NCI-H226 (cell line): ENCODE measurements at places on chromosomes 6 and 20.
A peak's percentile ranks its signal among the peaks of the same experiment; 100 is the strongest.

DNA sequence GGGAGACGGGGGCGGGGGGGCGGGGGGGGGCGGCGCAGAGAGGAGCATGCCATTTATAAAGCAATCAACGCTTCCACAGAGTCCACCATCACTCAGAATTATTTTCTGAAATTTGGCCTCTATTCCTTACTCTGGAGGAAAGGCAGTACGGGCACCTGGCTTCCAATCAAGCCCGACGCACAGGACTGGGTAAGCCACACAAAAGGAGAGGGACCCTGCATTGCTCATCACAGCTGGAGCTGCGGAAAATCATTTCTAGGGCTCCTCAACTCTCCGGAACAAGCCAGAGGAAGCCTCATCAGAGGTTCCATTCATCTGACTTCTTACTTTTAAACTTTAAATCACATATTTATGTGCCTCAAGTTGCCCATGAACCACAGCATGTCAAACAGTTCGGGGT, 55.9 kb downstream of the TTI1 start:
- DNase-seq: no peak

DNA sequence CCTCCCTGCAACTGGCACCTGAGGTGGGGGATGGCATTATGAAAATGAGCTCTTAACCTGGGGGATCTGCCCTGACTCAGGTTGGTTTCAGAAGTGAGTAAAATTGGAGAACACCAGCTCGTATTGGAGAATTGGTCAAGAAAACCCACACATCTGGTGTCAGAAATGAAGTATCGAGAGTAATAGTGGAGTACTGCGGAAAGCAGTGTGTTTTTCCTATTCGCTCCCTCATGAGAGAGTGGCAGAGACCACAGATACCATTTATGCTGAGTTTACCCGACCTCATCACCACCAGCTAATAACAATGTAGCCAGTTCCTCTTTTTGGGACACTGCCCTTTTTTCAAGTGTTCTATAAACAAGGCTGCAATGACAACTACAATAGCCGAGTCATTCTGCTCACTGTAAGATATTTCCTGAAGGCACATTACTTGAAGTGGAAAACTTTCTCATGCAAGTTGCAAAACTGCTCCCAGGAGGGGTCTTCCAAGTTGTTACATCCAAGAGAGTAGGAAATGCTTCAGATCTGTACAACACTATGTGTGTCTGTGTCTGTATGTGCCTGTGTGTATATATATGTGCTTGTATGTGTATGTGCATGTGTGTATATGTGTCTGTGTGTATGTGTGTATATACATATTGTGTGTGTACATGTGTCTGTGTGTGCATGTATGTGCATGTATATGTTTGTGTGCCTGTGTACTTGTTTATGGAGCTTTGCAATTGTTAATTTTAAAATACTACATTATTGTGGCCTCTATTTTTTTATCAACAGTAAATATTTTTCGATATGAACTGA, 106.0 kb upstream of the CST7 start:
- DNase-seq: no peak

GRCh38 chr20:17664025-17664633, 17.9 kb downstream of the RRBP1 start:
- no peak for DNase-seq

DNA sequence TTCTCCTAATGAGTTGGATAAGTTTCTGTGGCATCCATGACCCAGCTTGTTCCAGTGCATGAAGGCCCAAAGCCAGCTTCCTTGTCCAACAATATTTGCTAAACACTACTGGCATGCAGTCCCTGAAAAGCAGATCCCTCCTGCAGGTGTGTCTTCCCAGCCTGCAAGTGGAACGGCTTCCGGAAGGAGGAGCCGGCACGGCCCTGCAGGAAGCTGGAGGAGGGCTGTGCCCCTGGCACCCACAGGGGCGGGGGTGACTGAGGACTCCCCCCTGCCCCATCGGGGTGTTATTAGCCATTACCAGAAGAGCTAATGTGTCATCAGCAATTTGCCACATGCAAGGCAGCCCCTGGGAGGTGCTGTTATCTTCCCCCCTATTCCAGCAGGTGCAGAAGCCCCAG, 27.4 kb downstream of the NPEPL1 start:
- DNase-seq: no peak

GRCh38 chr6:12504325-12504966, 212.1 kb upstream of the PHACTR1 start:
- DNase-seq: no peak

DNA sequence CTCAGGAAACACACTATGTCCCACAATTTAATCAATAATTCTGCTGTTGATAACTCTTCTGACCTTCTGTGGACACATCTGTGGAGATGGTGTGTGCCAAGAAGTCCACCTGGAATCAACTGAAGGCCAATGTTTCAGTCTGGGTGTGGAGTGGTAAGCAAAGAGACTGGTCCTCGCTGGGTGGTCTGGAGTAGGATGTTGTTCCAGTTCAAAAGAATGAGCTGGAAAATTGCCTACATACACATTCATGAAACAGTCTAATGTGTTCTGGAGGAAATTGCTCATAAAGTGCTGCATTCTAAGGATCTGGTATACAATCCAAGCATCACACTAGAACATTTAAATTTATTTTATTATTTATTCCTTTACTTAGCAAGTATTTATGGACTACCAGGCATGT, 33.9 kb upstream of the TBX18 start:
- no peak for DNase-seq

DNA sequence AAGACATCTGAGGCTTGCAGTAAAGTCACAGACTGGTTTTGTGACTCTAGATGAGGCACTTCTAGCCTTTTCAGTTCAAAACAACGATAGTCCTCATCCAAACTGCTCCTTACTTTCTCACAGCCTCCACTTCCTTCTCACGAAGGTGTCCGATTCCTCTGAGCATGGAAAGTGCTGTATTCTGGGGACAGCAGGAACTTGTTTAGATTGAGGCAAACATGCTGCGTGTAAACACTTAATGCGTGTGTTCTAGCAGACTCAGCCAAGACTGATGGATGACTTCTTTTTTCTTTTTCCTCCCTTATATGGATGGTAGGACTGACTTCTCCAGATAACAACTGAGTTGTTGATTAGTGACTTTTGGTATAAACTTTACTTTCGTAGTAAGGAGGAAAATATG, 80.2 kb upstream of the PRDM1 start:
- no peak for DNase-seq

- no peak for DNase-seq
These were observed 62.0 kb downstream of the GFOD1 start for GRCh38 chr6:13425270-13425873.

GRCh38 chr6:106823058-106823457, 151.5 kb downstream of the CD24 start:
- no peak for DNase-seq

- DNase-seq: no peak
These were observed 5.8 kb upstream of the SLC52A3 start for GRCh38 chr20:774016-774659.

DNA sequence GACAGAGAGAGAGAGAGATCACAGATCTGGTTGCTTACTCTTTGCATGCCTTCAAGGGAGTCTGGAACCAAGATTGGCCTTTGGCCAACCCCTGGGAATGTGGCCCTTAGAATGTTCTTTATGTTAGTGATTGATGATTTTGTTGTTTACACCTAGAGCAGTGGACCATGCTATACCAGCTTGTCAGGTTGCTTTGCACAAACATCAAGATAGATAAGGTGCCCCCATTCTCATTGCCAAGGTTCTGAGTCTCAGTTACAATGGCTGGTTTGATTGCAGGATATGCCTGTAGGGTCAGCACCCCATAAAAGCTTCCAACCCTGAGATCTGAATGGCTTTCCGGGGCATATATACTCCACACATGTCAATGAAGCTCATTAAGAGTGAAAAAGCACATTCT, 53.5 kb upstream of the SLC2A12 start:
- no peak for DNase-seq

DNA sequence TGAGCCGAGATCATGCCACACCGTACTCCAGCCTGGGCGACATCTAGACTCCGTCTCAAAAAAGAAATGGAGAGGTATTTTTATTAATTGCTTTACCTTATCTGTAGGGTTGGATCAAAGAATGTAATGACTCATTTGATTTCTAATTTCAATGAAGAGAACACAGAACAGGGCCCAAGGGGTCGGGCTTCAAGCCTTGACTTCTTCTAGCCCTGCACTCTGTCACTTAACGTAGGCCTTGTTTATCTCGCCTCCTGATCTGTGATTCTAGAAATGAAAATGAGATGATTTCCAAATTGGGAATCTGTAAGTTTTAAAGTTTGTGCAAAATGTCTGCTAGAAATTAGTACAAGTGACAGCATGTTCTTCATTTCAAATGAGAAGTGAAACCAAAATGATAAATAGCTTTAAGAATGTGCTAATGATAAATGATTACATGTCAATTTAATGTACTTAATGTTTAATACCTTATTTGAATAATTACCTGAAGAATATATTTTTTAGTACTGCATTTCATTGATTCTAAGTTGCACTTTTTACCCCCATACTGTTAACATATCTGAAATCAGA, 180.5 kb downstream of the SLC16A10 start:
- DNase-seq: no peak

DNA sequence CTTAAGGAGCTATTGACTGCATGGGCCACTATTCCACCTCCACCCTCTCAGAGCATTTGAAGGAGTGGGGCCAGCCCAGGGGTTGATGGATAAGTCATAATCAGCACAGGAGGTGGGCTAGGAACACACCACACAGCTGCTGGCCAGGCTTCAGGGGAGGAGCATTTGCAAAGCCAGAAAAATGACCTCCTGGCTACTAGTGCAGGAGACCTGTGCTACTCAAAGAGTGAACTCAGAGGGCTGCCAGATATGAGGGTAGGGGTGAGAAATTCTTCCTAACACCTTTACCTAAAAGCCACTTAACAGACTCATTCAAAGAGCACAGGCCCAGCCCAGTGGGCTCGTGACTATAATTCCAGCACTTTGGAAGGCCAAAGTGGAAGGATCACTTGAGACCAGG, 210.8 kb downstream of the TBXT start:
- no peak for DNase-seq

DNA sequence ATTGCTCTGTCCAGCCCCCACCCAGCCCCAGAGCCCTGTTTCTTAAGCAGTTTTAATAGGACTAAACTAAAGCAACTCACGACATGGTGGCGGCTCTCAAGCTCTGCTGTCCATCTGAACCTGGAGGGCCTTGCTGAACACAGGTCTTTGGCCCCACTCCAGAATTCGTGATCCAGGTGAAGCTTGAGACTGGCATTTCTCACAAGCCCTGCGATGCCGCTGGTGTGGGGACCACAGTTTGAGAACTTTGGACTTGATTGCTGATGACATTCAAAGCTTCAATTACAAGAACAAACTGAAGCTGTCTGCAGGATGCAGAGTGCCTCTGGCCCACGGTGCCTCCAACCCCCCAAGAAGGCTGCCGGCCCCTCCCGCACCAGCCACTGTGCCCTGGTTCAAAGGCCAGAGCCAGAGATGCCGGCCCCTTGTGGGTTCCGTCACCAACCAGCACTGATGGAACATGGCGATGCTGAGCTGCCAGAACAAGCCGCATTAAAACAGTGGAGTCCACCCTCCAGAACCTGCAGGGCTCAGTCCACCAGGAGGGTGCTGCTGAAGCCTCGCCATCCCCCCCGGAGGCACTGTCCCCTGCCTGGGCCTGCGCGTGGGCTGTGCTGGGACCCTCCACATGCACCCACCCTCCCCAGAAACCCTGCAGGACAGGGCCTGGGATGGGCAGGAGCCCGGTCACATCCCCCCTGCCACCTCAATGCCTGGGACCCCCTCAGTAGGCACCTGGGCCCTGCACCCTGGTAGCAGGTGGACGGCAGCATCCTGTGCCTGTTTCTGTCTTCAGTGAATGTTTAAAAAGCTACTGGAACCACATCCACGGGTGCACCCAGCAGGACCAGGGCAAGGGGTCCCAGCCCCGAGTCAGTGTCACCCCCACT, 101.1 kb downstream of the PSMB1 start:
- no peak for DNase-seq

- peak; percentile 71 for DNase-seq
These were observed 59.6 kb downstream of the RWDD2A start for GRCh38 chr6:83252719-83253118.

DNA sequence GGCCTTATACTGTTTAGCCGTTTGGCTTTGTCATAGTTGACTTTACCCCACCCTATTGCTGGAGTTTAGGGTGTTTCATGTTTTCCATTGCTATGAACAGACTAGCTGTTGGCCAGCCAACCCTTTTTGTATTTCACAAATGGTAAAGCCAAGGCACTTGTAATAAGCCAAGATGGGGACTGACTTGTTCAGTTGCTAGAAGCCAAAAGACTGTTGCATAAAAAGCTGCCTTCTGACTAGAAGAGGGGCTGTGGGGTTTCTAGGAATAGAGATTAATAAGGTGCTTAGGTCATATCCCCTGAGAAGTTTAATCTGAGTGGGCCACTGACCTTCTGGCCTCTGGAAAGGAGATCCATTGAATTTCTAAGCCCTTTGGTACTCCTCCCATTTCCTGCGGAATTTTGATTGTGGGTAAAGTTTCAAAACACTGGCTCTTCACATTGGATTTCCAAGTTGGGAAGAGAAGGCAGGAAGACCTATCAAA, 211.1 kb downstream of the PLCB4 start:
- DNase-seq: no peak

GRCh38 chr20:18188434-18188833, 50.8 kb downstream of the KAT14 start:
- DNase-seq: no peak

- peak; percentile 75 for DNase-seq
These were observed 59.3 kb downstream of the TBC1D7 start for GRCh38 chr6:13268913-13269518.

DNA sequence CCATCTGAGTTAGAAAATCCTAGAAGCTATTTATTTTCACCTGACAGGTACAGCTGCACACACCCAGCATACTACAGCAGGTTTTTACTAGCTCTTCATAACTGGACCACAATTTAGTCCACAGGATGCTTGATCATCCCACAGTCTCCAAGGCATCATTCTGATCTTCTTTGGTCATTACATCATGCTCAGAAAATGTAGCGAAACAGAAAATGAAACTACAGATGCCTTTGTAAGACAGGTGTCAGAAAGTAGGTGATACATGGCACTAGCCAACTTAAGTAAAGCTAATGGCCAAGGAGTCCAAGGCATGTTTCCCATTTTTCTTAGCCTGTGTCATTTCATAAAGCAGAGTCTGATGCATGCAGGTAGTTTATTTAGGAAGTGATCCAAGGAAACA, 102.3 kb downstream of the HTR1B start:
- peak; percentile 36 for DNase-seq

GRCh38 chr6:117928833-117929232, 21.8 kb downstream of the SLC35F1 start:
- DNase-seq: no peak

- DNase-seq: no peak
These were observed 20.0 kb downstream of the VTA1 start for GRCh38 chr6:142167071-142167470.

GRCh38 chr6:140463312-140463710, 1088.9 kb upstream of the CITED2 start:
- DNase-seq: no peak

- DNase-seq: no peak
These were observed 70.5 kb upstream of the DUSP22 start for GRCh38 chr6:221531-222349.
